ENCODE measurements at places on chromosomes 5 and 9.
A peak's percentile ranks its signal among the peaks of the same experiment; 100 is the strongest.

GRCh38 chr5:56979968-56980367 is 28.0 kb upstream of the MIER3 start:
- no peak for DNase-seq

DNA sequence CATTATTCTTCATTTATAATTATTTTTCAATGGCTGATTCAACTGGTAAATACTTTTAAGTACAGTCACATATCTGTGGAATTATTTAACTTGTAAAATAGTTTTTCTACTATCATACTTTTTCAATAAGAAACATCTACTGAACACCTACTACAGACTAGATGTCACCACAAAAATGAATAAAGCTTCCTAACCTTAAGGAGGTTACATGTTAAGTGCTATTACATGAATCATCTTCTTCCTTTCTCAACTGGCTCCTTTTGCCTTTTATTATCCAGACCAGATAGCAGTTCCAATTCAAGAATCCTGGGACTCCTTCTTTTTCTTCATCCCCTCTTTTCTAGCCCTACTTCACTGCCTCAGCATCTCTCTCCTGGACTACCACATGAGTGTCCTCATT is 4.7 kb downstream of the PGGT1B start:
- peak; percentile 41 for DNase-seq

GRCh38 chr9:110197330-110198187 is 10.4 kb downstream of the C9orf152 start:
- no peak for DNase-seq

GRCh38 chr5:138978080-138978479 is 102.9 kb upstream of the LRRTM2 start:
- DNase-seq = peak; percentile 30

- peak; percentile 55 for DNase-seq
These were observed 26.2 kb upstream of the SPTLC1 start for GRCh38 chr9:92141144-92142129.

- peak; percentile 79 for DNase-seq
These were observed 49.8 kb downstream of the NR6A1 start for GRCh38 chr9:124721109-124721906.

GRCh38 chr5:103446813-103447212 is 115.8 kb downstream of the NUDT12 start:
- DNase-seq = no peak

DNA sequence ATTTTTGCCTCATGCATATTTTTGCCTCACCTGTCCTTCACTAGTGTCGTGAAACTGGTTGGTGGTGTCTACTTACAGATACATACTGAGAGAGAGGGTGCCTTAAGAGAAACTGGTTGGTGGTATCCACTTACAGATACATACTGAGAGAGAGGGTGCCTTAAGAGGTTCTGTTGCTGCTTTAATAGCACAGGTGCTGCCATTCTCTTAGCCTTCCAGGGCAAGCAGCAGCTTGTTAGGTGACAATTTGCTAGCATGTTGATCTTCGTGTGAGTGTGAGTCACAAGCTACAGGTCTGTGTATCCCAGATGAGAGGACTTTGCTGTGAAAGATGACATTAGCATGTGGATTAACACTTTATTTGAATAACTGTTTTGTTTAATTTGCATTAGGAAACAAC is 1.4 kb downstream of the PTTG1 start:
- no peak for DNase-seq

DNA sequence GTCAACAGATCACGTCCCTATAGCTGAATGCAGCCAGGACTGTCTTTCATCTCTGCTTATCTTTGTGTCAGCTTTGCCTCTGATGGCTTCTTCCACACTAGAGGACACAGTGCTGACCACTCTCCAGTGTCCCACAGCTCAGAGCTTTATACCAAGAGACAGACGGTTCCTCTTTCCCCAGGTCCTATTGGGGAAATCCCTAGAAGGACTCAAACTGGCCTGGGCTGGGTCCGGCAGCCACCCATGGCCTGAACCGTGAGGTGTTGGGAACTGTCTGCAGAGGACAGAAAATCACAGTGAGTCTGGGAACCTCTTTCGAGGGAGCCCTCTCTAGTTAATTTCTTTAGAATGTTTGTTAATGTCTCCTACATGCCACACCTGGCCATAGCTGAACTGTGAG is 68.3 kb upstream of the SHB start:
- DNase-seq = no peak

DNA sequence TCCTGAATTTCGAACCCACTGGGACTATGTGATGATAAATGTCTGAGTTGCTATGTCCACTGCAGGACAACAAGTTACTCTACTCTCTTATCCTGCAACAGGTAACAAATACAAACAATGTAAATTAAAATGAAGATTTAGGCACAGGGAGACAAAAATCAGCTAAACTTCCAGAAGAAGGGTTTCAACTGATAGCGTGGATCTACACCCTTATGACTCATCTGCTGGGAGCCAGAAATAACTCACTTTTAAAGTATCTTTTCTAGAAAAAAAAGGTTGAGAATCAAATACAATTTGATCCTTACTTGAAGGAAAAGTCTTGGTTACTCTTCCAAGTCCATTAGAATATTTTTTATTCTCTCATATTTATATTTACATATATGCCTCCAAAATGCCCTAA is 21.4 kb downstream of the PJA2 start:
- peak; percentile 36 for DNase-seq

GRCh38 chr5:133938039-133938821 is 30.2 kb downstream of the C5orf15 start:
- DNase-seq = no peak

- DNase-seq = no peak
These were observed 91.1 kb downstream of the BRINP1 start for GRCh38 chr9:119278171-119278570.

DNA sequence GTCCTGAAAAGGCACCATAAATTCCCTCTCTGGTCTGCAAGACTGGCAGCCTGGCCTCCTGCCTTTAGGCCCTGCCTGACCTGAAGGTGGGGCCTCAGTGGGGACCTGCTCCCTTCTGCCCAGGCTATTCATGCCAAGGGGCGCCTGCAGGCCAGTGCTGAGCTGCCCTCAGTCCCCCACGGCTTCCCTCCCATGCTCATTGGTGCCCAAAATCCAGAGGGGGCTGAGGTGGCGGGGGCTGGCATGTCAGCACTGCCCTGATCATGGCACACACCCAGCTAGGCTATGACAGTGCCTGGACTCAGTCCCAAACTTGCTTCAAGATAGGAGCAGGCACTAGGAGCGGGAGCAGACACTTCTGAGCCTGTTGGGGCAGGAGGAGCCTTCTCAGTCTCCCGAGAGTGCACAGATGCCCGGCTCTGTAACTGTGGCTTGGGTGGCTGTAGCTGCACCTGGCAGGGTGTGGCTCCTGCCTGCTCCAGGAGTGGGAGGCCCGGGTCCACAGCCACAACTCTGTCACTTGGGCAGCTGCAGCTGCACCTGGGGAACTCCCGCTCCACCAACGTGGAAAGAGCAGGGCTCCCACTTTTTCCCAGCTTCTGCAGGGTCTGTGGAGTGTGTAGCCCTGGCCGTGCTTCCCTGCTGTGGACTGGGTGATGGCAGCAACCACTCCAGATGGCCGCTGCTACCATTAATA is 49.0 kb downstream of the NDUFAF2 start:
- no peak for DNase-seq

- no peak for DNase-seq
These were observed 163.5 kb downstream of the ARSB start for GRCh38 chr5:78821536-78822021.

GRCh38 chr9:31847963-31848362 is 536.5 kb upstream of the ACO1 start:
- DNase-seq = no peak

GRCh38 chr9:129617167-129617566 is 3.7 kb downstream of the C9orf50 start:
- DNase-seq = peak; percentile 71

GRCh38 chr5:74679966-74680365 is 5.1 kb upstream of the HEXB start:
- DNase-seq = peak; percentile 31

- DNase-seq = no peak
These were observed 1.1 kb upstream of the ANP32B start for GRCh38 chr9:97981846-97982682.

GRCh38 chr5:172502969-172503368 is 48.6 kb upstream of the SH3PXD2B start:
- DNase-seq = peak; percentile 8

- peak; percentile 76 for DNase-seq
These were observed 203.9 kb downstream of the FRMD3 start for GRCh38 chr9:83334320-83334719.

DNA sequence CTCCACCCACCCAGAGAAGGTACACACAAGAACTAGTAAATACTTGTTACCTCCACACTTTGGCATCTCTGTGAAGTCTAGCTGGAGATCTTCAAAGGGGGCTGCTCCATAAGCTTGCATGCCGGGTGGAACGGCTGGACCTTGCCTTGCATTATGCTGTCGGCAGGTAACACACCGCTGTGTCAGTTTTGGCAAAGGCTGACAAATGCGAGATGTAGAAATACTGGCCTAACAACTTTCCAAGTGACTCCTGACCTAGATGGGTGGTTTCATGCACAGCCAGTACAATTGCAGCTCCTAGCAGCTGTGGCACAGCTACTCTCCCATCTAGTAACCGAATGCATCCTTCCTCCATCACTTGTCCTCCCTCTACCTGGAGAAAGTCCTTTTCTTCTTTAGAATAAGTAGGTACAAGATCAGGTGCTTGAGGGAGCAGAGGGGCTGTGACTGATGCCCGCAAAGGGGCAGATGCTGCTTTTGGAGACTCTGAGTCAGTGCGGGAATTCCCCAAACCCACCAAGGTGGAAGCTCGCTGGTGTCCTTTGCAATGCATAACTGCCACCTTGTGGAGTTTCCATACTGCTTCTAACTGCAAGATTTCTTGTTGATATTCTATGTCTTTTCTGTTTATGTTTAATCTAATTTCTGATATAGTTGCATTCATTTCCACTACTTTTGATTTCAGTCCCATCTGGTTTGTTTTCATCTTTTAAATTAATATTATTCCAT is 78.4 kb downstream of the TMEM161B start:
- no peak for DNase-seq

- peak; percentile 29 for DNase-seq
These were observed 1.7 kb upstream of the ABL1 start for GRCh38 chr9:130833031-130833990.

DNA sequence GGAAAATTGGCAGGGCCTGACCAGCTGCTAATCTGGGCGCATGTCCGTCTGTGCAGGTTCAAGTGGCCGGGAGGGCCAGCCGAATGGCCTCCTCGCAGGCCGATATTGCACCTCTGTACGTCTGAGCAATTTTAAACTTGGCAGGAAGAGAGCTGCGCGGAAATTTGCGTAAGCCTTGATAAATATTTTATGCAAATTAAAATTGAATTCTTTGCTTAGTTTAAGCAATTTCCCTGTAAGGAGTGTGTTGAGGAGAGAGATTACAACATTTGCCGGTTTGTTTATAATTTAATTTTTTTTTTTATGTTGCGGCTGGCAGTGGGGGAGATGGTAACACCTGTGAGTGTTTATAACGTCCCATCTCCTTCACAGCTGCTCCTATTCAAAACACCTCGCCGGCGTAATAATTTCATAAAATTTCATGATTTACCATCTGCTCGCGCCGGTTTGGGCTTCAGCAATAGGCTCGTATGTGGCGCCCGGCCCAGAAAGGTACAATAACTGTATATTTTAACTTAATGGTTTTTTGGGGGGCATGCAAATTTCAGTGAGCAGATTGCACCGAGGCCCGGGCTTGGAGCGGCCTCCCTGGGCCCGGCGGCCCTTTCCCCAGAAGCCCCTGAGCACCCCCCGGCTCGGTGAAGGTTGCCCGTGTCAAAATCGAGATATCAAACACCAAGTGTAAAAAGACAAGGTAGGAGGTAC is 269.4 kb upstream of the MVB12B start:
- DNase-seq = no peak

DNA sequence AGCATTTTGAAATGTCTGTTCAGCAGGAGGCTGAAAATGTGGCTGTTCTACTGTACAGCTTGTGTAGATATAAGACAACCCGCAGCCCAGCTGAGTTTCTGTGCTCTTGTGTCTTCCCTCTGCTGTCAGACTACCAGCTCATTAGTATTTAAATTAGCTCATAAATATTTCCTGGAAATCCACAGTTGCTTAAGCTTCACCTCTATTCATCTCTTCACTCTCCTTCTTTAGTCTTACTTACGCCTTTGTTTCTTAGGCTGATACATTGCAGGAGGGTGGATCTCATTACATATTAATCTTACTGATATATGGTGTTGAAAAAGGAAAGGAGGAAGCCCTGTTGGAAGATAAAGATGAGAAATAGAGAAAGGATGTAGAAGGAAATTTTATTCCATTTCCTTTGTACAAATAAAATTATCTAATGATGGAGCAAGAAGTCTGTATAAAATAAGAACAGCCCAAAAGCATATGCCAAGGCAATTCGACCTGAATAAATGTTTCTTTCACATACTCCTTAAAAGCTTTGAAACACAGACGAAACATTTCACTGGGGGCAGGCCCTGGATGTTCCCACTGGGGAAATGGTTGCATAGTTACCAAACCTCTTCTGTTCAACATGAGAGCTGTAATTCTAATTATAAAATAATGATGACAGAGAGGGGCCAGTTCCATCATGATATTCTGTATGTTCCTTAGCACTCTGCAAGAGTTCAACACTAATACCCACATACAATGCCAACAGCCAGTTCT is 111.8 kb upstream of the APC start:
- no peak for DNase-seq

GRCh38 chr9:36110434-36110833 is 26.1 kb upstream of the GLIPR2 start:
- DNase-seq = no peak

DNA sequence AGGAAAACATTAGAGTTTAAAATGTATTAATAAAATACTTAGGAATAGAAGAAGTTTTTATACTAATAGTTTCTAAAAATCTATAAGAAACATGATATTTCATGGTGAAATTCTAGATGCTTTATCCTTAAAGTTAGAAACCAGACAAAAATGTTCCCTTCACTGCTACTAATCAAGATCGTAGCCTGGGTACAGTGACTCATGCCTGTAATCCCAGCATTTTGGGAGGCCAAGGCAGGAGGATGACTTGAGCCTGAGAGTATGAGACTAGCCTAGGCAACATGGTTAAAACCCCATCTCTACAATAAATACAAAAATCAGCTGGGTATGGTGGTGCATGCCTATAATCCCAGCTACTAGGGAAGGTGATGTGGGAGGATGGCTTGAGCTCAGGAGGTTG is 30.4 kb upstream of the KLF9 start:
- DNase-seq = peak; percentile 37

DNA sequence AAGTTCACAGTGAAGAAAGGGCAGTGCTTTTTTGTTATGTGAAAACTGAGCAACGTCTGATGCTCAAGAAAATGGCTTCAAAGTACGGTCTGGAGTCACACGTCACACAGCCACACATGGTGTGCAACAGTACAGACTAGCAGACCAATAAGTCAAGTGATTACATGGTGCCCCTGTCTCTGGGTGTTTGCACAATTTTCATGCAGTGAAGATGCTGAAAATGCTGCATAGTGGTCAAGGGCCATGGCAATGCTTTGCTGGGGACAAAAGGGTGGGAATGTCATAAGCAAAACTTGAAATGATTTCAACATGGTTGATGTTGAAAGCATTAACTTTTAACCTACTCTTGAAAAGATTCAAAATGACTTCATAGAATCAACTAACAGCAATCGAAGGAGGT is 231.2 kb downstream of the EBF1 start:
- no peak for DNase-seq
